DMS79 (cell line): ENCODE measurements at places on chromosomes 5 and 9.

DNA sequence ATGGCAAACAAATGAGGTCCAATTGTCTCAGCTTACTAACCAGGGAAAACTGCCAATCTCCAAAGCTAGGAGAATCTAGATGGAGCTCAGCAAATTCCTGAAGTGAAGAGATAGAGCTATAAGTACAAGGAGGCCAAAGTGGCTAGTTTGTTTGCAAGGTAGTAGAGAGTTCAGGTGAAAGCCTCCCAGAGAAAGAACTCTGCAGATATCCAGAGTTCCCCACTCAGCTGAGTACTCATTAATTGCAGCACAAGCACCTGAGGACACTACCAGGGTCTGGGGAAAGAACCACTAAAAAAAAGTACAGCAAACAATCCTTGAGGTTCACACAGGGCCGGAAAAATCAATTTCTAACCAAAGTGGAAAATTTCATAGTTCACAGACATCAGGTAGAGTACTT lies 250.9 kb downstream of the TMEM232 start:
- DNase-seq = no peak

- no peak for DNase-seq
Observed at GRCh38 chr5:68196876-68197275, 18.7 kb upstream of the PIK3R1 start.

DNA sequence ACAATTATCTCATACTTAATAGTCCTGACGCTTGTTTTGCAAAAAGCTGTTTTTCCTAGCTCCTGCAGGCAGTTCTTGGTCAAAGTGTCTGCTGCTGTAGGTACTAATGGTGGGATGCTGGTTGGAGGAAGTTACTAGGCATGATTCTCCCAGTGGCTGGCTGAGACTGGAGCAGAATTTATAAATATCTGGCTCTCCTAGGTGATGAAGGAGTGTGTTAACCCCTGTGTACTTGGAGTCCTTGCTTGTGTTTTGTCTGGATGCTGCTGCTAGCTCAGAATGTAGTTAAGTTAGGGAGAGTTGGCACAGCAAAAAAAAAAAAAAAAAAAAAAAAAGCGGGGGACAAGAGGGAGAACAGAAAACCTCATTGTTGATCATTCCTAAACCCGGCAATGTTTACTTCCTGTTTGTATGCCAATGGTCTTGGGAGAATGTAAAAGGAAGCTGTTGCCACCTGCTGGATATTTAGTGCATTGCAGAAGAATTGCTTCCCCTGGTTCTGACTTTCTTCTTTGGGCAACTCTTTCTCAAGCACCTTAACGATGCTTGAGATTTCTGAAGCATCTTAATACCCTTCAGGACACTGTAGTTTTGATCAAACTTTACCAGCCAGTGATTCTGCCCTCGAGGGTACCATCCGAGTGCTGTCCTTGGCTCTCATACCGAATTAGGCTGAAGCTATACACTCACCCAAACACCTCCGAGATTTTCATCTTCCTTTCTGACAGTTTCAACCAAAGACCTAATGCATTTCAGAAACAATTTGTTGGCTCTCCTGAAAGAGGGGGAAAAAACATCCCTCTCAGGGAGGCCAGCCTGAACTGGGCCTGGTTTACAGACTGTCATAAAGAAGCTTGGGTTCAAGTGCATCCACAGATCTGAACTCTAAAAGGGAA lies 71.7 kb upstream of the WWC1 start:
- no peak for DNase-seq

DNA sequence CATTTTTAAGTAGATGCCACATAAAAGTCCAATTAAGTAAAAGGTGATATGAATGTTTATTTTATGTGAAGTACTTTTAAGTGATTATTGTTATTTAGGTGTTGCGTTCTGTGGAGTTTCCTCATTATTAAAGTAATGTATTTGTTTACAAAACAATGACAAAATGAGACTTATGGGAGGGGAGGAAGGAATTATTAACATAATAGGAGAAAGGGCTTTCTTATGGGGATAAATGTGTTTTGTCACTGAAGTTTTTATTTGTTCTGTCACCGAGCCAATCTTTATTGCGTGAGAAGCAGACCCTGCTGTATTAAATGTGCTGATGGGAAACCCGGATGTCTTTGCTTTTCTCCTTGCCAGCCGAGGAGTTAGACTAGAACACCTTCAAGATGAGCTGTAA lies 44.5 kb downstream of the TRIO start:
- DNase-seq = peak; percentile 53

- DNase-seq = no peak
Observed at GRCh38 chr9:120397453-120397852, 182.5 kb downstream of the CDK5RAP2 start.

DNA sequence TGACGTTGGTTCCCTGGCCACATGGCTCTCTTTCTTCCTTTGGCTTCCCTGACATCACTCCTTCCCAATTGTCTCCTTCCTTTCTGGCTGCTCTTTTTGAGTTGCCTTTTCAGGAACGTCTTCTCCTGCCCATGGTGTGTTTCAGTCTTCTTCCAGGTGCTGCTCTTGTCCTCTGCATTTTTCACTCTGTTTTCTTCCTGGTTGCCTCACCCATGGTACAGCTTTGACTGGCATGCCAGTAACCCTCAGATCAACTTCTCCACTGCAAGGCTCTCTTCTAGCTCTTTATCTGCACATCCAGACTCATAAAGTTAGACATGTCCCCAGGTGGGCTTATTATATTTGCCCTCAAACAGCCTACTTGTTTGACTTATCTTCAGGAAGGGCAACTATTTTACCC lies 91.0 kb upstream of the ANKH start:
- DNase-seq = no peak

DNA sequence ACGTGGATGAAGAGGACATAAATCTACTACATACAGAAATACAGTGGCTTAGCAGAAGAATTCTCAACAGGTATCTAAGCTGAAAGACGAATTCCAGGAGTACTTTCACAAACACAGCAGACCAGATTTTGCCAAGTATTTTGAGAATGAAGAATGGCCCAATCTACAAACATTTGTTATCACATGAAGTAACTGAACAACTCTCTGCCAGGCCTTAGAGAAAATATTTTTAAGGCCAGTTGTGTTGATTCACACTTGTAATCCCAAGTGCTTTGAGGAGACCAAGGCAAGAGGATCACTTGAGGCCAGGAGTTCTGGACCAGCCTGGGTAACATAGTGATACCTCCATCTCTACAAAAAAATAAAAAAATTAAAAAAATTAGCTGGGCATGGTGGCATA lies 14.3 kb downstream of the AGTPBP1 start:
- DNase-seq = no peak

- DNase-seq = no peak
Observed at GRCh38 chr5:82881571-82882174, 195.5 kb downstream of the TMEM167A start.

- DNase-seq = no peak
Observed at GRCh38 chr9:89464300-89464901, 33.5 kb downstream of the SEMA4D start.

DNA sequence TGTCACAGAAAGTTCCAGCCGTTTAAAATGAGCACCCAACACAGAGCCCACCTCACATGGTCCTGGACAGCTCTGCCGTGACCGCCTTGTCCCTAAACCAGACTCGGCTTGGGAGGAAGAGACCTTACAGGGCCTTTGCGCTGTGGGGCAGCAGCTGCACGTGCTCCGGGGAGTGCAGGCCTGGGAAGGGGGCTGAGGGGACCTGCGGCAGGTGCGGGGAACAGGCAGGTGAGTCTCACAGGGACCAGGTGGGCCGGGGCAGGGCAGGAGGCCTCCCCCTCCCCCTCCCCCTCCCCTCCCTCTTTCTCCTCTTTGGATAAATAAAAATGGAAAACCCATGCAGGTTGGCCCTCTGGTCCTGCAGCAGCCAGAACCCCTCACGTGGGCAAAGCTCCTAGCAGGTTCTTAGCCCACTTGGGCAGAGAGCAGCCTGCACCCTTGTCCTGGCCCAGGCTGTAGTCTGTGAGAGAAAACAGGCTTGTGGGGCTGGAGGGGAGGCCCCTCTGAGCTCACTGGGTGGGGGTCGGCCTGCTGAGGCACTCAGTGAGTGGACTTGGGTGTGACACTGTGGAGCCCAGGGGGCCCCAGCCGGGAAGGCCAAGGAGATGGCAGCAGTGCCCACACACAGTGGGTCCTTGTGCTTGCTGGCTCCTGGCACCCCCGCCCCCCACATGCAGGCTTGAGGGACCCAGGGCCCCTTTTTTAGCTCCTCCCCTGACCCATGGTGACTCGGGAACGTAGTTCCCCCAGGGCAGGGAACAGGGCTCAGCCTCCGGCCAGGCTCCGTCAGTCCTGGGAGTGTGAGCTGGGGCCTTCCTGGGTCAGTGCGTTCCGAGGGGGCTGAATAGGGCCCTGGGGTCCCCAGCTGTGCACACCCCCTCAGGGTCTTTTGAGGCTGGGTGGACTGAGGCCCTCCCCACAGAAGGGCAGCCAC lies 40.0 kb upstream of the CACNA1B start:
- no peak for DNase-seq

DNA sequence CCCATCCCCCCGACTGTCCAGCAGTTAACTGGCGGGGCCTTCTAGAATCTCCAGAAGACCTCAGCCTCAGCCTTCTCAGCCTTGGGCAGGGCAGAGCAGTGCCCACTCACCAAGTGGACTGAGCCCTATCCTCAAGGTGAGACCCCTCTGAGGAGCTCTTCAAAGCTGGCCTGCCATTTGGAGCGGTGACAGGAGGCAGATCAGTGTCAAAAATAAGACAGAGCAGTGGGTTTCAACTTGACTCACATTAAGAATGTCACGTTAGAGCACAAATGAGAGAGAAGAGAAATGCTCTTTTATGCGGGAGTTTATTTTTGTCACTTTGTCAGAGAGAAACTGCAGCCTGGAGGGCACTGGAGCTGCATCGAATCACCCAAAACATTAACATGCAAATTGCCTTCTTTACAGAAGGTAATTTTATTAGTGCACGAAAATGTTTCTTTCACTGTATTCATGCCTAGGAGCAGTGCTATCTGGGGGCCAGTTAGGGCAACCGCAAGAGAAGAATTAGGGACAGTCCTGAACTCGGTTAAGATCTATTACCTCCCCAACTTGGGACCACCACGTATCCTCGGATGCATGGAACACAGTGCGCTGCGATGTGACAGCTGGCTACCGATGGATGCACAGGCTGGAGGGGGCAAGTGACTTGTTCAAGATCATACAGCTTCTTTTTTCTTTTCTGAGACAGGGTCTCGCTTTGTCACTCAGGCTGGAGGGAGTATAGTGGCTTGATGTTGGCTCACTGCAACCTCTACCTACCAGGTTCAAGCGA lies 188.5 kb downstream of the DAB2IP start:
- DNase-seq = no peak

GRCh38 chr9:110207071-110207641 lies 803 bp downstream of the C9orf152 start:
- DNase-seq = no peak

- no peak for DNase-seq
Observed at GRCh38 chr9:117644932-117645636, 59.1 kb upstream of the TLR4 start.

DNA sequence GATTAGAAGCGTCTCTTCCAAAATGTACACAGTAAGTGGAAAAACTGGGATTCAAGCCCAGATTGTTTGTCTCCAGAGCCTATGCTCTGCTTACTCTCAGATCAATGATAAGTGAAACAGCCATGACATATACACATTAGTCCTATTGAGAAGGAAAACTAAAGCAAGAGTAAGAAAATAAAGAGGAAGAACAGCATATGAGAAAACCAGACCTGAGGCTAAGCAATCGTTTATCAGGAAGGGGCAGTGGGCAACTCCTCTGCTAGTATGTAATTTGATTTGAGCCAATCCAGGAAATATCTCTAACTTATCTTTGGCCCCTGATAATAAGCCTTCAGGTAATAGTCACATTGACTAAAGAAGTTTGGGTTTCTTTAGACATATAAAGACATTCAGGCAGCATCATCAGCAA lies 789.9 kb upstream of the C9orf72 start:
- no peak for DNase-seq

DNA sequence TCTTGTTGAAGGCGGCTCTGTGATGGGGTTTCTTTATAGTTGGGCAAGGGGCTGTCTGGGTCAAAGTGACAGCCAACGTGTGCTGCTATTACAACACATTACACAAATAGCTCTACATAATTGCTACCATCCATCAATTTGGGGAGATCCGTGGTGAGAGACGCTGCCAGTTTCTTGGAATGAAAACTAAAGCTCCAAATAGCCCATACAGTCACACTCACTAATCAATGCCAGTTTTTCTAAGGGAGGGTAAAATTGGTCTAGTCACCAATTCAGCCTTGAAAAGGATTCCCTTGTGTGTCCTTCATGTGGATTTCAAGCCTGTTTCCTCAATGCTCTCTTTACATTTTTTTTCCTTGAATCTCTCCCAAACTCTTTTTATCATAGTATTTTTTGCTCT lies 343.3 kb upstream of the KLF4 start:
- DNase-seq = no peak

DNA sequence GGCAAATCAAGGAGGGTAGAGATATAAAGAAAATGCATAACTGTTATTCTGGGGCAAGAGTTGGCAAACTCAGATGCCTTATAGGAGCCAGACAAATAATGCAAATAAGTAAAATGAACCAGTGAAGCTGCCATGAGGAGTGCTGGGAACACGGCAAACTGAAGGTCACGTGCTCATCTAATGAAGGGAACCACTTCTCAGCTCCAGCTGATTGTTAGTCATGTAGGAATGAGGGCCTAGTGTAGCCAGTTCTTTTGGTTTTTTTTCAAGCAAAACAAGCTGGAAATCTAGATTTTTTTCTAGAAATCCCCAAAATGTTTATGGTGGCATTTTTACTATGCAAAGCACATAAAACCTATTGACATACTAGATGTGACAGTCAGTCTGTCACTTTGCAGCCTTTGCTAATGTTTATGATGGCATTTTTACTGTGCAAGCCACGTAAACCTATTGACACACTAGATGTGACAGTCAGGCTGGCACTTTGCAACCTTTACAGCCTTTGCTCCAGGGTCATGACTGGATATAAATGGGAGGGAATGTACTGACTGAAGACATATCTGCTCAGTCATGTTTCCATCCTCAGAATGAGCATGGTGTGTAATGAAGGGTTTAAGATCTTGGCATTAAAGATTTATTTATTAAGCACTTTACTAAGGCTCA lies 39.4 kb downstream of the RUSC2 start:
- no peak for DNase-seq

GRCh38 chr5:173452119-173452905 lies 124.1 kb upstream of the STC2 start:
- no peak for DNase-seq
